Hematopoietic multipotent progenitor cell treated with erythropoietin and hydrocortisone succinate and interleukin-3 and kit ligand, for 8 days (in vitro differentiated cells): ENCODE measurements at places on chromosomes 3 and 15.
A peak's percentile ranks its signal among the peaks of the same experiment; 100 is the strongest.

GRCh38 chr3:123201223-123201556 is 553 bp upstream of the SEC22A start:
- DNase-seq = peak; percentile 44

- peak; percentile 87 for DNase-seq
These were observed 23.6 kb downstream of the SEC61A1 start for GRCh38 chr3:128075522-128076482.

GRCh38 chr3:134809427-134810051 is 14.5 kb downstream of the EPHB1 start:
- peak; percentile 72 for DNase-seq

- peak; percentile 10 for DNase-seq
These were observed 570 bp downstream of the SACM1L start for GRCh38 chr3:45689787-45690145.

DNA sequence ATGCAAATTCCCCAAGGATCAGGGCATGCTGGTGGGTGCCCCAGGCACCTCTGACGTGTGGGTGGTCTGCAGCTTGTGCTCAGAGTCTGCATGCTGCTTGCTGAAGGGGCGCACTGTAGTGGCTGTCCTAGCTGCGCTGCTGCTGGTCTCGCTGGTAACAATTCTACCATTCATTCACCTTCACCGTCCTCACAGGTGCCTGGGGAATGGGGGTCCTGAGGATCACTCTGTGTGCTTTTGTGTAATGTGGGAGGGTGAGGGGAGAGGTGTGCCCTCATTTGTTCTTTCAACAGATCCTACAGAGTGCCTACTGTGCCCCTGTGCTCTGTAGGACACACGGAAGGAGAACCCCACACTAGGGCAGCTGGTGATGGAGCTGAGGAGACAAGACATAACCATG is 2.1 kb upstream of the ITGA11 start:
- no peak for DNase-seq

DNA sequence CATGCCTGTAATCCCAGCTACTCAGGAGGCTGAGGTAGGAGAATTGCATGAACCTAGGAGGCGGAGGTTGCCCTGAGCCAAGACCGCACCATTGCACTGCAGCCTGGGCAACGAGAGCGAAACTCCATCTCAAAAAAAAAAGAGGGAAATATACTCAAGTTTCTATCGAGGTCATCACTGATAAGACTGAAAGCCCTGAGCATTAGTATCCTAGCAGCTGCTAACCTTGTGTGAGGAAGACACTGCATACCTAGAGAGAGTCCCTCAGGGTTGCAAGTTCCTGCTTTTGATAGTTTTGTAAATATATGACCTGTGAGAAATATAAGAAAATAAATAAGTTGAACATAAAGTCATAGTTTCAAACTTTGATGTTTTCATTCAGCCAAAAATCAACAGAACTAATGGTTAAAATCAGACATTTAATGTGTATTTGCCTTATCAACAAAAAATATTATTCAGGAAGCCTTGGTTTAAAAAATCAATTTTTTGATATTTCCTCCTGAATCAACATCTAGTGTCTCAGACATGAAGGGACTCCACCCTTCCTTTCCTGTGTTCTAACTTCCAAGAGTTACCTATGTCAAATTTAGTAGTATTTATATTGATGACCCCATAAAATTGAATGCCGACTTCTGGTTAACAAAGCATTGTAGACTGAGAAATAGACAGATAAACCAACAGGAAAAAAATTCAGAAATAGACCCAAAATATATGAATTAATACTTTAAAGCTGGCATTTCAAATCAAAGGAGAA is 19.8 kb upstream of the USP3 start:
- DNase-seq = no peak

DNA sequence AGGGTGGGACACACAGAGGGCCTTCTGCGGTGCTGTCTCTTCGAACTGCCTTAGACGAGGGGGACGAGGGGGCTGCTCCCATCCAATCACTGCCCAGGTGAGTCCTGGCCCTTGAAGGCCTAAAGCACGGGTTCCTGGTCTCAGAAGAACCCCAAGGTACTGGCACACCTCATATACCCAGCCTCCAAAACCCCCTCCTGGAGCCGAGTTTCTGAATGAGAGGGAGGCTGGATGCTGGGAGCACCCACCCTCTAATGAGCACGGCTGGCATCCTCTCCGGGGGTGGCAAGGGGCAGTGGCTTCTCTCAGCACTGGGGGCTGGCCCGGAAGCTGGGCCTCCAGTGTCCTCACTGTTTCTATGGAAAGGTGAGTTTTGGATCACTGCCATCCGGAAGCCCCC is 165.6 kb downstream of the LRRK1 start:
- DNase-seq = no peak

DNA sequence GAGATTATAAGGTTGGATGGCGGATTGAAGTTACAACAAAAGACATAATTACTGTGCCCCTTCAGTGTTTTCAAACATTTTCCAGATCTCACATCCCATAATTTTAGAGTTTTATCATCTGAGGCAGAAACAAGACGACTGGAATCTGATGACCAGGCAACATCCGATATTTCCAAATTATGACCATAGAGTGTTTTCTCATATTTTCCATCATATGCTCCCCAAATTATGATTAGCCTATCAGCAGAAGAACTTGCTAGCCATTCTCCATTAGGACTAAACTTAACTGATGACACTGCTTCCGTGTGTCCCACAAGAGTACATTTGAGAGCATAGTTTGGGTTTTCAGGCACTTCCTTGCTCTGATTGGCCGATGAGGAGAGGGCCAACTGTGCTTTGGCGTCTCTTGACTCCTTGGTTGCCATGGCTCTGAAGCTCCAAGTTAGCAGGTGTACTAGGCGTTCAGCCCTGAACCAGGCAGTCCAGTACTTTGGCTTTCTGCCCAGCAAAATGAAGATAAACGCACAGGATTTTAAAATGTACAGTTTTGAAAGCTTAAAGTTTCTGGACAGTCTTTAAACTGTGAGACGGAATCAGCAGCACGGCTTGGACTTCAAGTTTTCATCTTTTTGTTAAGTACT is 638 bp downstream of the WDR5B start:
- DNase-seq = peak; percentile 75
